ENCODE measurements at places on chromosomes 13 and 19. TPM values are rescaled to one million over a fixed set of nuclear protein-coding genes. Genes with fewer than 3 reads are reported as not detected.

ANGPTL4 gene
- total RNA-seq, result 1.5 TPM

CACNG7 gene
- total RNA-seq, result under 0.01 TPM

GRCh38 chr19:5036698-5037563, 68.0 kb downstream of the KDM4B start:
- peak; percentile 73 for DNase-seq

- DNase-seq, result no peak
Measured at GRCh38 chr19:16139752-16140151, 3.7 kb upstream of the HSH2D start.

DNA sequence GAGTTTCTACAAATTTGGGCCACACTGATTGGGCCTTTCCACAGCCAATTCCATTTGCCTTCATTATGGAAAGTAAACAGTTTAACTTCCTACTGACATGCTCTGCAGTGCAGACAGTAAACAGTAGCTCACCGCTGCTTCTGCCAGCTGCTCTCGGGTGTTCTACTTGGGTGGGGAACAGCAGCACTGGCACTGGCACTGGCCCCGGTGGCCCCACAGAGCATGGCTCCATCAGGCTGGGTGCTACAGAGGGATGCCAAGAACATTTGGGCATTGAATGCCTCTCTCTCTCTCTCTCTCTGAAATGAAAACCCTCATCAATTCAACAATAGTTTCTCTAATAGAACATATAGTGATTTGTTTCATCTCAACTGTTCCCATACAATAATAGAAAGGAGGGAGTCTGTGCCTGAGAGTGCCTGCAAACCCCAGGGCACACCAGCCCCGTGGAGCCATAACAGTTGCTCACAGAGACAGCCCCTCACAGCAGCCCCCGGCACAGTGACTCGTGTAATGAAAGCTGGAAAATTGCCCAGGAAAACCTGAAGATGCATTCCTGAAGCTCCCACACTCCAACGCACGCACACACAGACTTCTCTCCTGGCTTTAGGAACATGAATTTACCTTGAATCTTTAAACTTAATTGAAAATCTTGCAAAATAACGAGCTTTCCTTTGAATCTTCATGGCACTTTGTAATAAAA, 38.2 kb upstream of the GJB6 start:
- DNase-seq, result no peak

CRX gene
- not detected for total RNA-seq

DNA sequence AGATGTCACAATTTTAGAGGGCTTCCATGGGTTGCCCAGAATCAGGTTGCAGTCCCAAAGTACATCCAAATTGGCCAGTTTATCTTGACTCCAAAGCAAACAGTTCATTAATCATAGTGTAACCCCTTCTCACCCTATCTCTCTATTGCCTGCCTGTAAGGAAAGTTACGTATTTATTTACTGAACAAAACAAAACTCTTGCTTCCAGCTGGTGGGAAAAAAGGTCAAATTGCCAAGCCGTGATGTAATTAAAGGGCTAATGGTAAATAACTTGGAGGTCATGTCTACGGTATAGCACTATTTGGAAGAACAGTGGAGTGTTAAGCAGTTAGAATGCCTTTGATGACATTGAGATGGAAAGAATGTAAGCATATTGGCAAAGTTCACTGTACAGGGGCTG, 214.0 kb downstream of the DLEU7 start:
- DNase-seq, result no peak

DNA sequence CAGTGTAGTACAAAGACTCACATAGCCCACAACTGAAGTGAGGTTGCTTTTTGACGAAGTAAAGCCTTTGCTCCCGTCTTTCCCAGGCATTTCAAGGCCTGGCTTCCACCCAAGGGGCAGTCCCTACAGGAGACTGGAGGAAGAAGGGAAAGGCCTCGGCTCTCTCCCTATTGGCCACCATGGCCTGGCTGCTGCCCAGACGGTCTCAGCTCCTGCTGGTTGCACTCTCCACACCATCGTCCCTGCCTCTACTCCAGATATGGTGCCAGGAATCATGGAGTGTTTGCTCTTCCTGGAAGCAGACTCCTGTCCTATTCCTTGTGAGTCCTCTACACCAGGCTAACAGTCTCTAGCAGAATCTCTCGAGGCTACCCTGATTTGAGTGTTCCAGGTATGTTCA, 124.1 kb upstream of the UQCRFS1 start:
- DNase-seq, result no peak

- no peak for DNase-seq
Measured at GRCh38 chr19:15159251-15159650, 41.5 kb downstream of the NOTCH3 start.

- no peak for DNase-seq
Measured at GRCh38 chr13:42035905-42036521, 12.4 kb upstream of the DGKH start.

CD209 gene
- total RNA-seq, result not detected

DNA sequence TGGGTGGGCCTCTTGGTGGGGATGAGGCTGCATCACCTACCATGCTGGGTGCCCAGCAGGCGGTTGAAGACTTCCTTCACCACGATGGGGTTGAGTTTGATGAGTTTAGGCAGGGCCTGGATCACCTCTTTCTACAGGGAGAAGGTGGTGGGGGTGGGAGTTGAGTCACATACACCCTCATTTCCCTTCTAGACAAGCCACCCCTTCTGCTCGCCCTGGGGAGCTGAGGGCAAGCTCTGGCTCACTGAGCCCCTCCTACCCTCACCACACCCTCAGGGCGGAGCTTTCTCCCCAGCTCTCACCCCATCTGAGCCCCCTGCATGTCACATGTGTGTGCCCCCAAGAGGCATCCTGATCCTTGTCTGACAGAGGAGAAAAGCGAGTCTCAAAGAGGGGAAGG, 7.6 kb upstream of the RSPH6A start:
- DNase-seq, result no peak

KLK3 gene
- not detected for total RNA-seq

HAUS5 gene
- 3.9 TPM for total RNA-seq

LILRA6 gene
- not detected for total RNA-seq

DNA sequence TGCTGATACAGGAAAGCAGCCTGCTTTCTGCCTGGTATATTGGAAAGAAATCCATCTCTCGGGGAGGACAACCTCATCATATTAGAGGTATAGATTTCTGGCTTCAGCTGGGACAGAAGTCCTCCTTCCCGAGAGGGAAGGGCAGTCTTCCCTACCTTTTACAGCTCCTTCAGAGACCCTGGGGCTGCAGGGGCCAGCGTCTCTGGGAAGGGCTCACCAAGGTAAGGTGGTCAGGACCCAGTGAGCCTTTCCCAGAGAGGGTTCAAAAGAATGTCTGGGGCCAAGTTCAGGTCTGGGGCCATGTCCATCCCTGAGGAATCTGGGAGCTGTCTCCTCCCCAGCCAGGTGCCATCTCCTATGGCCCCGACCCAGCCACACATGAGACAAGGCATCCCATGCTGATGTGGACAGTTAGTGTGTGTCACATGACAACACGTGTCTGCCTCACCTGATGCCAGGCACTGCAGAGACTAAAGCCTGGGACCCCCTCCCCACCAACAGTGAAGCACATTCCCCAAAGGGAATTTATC, 136.4 kb downstream of the URI1 start:
- no peak for DNase-seq

- DNase-seq, result peak; percentile 36
Measured at GRCh38 chr19:50669302-50670101, 20.3 kb downstream of the C19orf81 start.

- DNase-seq, result no peak
Measured at GRCh38 chr13:93413972-93414717, 187.5 kb downstream of the GPC6 start.

GRCh38 chr19:47186446-47187334, 44.3 kb downstream of the BBC3 start:
- no peak for DNase-seq

GRCh38 chr13:95228130-95228529, 73.1 kb downstream of the ABCC4 start:
- no peak for DNase-seq

GRCh38 chr19:12527034-12527836, 24.0 kb downstream of the ZNF564 start:
- DNase-seq, result peak; percentile 44

DNA sequence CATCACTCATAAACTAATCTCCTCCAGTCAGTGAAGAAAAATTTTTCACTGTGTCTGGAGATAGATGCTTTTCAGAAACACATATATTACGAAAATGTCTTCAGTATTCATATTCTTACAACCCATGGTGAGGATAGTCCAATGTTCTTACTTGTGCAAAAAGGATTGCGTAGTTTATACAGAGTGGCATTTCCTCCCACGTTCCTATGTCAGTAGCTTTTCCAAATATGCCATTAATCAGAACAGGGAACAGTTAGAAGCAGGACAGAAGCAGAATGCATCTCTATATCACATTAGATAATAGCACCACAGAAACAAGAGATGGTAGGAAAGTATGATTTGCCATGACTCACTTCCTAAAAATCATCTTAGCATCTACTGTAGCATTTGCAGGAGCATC, 282.9 kb downstream of the SLITRK5 start:
- no peak for DNase-seq

IGFL3 gene
- not detected for total RNA-seq

DNA sequence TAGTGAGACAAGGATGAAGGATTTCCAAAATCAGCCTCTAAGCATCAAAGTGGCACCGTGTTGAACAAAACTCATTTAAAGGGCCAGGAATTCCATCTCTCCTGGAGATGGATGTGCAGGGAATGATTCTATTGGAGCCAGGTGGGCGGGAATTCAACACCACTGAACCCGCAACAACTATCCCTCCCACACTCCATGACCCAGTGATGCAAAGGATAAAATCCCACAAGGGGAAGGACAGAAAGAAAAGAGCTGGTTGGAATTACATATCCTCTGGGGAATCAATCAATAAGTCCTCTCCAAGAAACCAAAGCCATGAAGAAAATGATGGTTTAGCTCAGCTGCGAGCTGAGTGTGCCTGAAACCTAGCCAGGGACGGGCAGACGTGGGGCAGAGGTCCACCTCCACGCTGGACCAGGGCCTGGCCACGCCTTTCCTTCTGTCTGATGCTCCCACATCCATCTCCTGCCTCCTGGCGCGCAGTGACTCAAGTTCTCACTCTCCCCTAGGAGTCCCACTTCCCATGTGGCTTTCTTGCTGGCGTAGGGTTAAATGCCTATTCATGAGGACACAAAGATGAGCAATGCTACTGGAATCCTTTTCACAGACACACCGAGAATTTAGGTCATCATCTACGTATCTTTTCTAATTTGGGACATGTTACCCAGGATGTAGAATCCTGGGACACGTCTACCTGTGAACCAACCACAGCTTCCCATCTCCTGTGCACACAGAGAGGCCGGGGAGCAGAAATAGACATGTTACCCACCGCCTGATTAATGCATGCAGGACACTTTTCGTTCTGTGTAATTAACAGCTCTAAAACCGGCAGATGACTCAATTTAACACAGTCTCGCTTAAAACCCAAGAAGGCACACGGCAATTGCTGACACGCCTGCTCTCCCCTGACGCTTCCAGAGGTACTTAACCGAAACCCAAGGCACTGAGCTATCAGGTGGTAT, 48.6 kb downstream of the PEPD start:
- peak; percentile 93 for DNase-seq

SGCG gene
- total RNA-seq, result not detected

ONECUT3 gene
- not detected for total RNA-seq

SERP2 gene
- total RNA-seq, result 1.5 TPM

Data from lung microvascular endothelial cell (primary cell).